ENCODE measurements at places on chromosomes 7 and 10. TPM values are rescaled to one million over a fixed set of nuclear protein-coding genes. Genes with fewer than 3 reads are reported as not detected.

Gene CUEDC2
- total RNA-seq, result 48.1 TPM

Gene ITIH2
- total RNA-seq, result 0.11 TPM

Gene ELAPOR2
- total RNA-seq, result 4.7 TPM

Gene SFR1
- total RNA-seq, result 23.2 TPM

Gene SCRN1
- total RNA-seq, result 87.4 TPM

Gene GPR15LG
- total RNA-seq, result not detected

All from articular chondrocyte of knee joint (primary cell).